ENCODE measurements at places on chromosomes 6 and 20.
A peak's percentile ranks its signal among the peaks of the same experiment; 100 is the strongest.

GRCh38 chr6:36949636-36950035, 4.9 kb upstream of the PI16 start:
- DNase-seq = no peak

DNA sequence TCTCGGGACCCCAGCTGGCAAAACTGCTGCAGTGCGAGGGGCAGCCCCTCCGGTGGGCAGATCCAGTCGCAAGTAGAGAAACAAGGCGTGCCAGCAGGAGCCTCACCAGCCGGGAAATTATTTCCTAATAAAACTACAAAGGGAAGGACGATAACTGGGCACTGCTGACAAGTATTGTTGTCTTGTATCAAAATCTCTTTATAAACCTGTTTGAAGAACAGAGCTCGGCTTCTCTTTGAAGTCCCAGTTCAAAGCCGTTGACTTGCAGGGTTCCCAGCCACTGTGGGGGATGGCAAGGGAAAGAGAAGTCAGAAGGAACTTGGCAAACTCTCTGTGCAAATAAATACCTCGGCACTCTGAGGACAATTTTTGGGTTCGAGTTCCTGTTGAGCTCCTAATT, 504.5 kb downstream of the CD83 start:
- DNase-seq = no peak

DNA sequence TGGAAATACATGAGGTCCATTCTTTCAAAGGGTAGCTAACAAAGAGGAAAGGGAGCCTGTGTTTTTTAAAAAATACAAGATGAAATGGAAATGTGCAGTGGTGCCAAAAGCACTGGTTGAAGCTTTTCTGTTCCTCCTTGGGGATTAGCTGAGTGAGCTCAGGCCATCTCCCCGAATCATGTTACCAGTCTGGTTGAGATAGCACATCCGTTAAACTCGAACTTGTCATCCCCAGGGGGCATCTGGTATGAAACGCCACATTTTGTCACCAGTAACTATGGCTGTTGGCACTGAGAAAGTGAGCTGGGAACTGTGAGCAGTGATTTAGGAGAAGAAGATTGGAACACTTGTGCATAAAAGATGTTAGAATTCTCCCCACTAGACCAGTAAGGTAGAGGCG, 196.2 kb downstream of the SAMD5 start:
- no peak for DNase-seq

GRCh38 chr6:22512686-22513427, 56.5 kb upstream of the HDGFL1 start:
- no peak for DNase-seq

DNA sequence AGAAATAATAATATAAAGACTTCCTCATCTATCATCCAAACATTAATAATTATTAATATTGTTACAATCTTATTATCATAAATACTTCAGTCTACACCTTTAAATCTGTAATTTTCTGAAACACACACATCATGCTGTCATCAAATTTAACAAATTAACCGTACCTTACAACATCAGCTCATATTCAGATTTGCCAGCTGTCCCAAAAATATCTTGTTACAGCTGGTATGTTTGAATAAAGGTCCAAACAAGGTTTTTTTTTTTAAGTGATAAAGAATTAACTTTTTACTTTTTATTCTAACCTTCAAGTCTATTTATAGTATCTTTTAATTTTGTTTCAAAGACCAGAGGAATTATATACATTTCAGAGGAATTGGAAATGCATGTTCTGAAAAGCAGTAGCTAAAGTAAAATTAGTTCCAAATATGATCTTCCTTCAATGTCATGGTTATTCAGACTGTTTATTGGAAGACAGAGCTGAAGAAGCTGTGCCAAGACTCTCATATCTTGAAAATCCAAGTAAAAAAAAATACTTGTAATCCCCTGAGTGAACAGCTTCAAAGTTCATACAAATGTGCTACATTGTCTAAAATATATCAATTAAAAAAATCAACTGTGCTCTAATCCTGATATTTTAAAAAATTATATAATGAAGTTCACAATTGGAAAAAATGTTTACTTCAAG, 161.7 kb upstream of the BMP5 start:
- DNase-seq = no peak

- no peak for DNase-seq
These were observed 116.6 kb downstream of the CRYBG1 start for GRCh38 chr6:106477146-106477545.

- peak; percentile 61 for DNase-seq
These were observed 395.1 kb downstream of the TFAP2B start for GRCh38 chr6:51213811-51214210.

DNA sequence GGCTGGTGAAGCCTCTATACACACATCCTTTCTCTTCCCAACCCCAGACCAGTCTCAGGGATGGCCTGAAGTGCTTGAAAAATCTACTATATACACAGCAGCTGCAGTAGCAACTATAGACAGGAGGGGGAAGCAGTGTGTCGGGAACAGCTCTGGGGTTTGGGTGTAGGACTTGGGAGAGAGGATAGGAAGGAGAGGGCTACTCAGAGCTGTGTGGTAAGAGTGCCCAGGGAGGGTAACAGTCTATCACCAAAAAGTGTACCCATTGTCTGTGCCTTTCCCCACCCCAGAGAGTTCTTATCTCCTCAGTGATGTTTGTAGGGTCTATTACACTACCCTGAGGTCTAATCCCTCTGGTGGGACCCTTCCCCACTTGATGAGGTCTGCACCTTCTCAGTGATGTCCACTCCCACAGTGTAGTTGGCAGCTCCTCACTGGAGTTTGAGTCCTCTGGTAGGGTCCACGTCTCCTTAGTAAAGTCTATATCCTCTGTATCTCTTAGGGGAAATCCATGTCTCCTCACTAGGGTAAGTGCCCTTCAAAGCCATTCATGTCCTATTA, 1.5 kb upstream of the GGT7 start:
- peak; percentile 92 for DNase-seq

DNA sequence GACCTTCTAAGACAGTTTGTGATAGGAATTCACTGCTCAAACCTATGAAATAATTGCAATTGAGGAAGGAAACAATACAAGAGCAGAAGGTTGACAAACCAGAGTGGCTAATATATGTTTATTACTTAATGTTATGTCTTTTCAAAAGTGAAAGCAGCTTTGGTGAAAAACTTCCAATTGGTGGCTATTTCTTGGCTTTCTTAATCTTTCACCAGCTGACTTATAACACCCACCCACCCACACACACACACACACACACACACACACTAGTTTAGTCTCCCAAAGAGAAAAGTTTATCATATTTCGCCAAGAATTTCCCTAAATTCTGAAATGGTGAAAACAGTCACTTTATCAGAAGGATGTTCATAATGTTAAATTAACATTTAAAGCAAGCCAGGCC, 583.5 kb downstream of the EYS start:
- no peak for DNase-seq

- no peak for DNase-seq
These were observed 1.5 kb downstream of the TREM2 start for GRCh38 chr6:41161380-41161779.

GRCh38 chr6:150345781-150346180, 23.0 kb upstream of the IYD start:
- DNase-seq = no peak

DNA sequence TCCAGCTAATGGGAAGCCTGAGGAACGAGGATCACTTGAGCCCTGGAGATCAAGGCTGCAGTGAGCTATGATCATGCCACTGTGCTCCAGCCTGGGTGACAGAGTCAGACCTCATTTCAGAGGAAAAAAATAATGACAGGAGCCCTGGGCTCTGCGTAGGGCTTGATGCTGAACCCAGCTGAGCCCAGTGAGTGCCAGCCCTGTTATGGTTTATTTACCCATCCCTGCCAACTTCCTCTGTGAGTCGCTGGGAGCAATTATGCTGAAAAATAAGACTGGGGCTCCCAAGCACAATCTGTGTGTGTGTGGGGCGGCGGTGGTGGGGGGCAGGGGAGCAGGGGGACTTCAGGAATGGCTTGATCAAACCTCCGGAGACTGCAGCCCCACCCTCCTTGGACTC, 75.9 kb upstream of the PMEPA1 start:
- no peak for DNase-seq

DNA sequence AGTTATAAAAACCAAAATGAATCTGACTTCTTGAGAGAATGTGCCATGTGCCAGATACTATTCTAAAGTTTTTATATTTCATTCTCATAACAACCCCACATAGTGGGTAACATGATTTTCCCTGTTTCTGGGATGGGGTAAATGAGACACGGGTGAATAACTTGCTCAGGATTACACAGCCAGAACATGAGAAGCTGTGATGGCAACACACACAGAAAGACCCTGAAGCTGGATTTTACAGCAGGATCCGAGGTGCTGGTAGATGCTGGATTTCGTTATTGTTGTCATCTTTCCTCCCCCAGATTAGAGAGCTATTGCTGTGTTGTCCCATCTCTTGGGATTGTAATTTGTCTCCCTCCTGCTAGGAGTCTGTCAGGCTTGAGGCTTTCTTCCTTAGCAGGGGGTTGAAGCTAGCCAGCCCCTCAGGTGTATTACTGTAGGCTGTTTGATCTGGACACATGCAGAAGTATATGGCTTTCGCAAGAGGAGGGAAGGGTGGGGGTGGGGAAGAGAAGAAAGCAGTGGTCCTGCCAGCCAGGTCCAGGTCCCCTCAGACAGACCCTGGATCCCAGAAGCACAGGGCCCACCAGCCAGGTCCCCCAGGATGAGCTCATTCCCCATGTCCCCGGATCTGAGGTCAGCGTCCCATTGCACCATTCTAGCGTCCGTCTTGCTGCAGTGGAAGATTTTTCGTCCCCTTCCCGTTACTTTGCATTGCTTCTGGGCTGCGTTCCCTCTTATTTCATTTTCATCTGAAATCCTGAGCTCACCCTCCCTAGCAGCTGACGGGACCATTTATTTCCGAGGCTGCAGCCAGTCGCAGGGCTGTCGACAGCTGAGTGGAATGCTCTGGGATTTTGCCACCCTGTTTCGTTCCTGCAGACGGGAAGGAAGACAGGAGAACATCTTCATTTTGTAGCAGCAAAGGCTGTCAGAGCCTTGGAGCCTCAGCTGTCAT, 7.3 kb upstream of the KCNG1 start:
- DNase-seq = peak; percentile 57

DNA sequence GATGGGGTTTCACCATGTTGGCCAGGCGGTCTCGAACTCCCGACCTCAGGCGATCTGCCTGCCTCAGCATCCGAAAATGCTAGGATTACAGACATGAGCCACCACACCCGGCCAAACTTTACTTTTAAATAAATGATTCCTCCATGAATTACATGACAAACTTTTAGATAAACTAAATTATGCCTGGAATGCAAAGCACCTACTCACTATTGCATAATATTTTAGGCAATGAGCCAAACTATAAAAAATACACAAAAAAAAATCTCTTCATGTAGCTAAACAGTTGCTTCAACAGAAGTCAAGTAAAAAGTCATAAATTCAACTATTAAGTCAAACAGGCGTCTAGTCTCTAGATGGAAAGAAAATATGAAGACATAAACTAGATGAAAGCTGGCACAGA, 56.5 kb downstream of the PTPRK start:
- DNase-seq = no peak

- DNase-seq = no peak
These were observed 11.5 kb upstream of the SSR1 start for GRCh38 chr6:7324520-7324919.

DNA sequence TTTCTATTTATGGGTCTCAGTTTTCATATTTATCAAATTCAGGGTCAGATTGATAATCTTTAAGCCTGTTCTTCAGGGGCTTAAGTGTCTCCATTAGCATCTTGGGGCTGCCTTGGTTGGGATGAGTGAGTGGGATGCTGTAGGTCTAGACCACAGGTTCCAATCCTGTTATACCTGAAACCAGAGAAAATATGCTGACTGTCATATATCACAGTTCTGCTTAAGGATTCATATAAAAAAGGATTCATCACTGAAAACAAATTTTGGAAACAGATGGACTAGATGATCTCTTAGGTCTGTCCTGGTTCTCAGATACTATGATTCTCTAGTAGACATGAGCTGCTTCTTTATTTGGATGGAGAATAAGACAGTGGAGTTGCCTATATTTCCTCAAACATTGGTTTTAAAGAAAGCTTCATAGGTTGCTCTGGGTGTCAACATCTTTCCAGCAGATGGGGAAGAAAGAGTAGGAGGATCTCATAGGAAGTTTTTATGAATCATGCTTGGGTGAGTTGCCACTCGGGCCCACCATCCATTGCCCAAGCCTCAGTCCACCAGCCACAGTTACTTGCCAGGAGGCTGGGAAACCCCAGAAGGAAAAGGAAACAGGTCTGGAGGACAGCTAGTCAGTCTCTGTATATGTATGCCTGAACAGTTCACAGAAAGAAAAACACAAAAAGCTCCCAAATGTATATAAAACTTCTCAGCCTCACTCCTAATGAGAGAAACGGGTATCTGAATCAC, 42.9 kb upstream of the MAP7 start:
- DNase-seq = no peak

GRCh38 chr6:40108736-40109135, 174.5 kb upstream of the MOCS1 start:
- no peak for DNase-seq

GRCh38 chr20:57904314-57905105, 194.7 kb upstream of the PMEPA1 start:
- DNase-seq = no peak

DNA sequence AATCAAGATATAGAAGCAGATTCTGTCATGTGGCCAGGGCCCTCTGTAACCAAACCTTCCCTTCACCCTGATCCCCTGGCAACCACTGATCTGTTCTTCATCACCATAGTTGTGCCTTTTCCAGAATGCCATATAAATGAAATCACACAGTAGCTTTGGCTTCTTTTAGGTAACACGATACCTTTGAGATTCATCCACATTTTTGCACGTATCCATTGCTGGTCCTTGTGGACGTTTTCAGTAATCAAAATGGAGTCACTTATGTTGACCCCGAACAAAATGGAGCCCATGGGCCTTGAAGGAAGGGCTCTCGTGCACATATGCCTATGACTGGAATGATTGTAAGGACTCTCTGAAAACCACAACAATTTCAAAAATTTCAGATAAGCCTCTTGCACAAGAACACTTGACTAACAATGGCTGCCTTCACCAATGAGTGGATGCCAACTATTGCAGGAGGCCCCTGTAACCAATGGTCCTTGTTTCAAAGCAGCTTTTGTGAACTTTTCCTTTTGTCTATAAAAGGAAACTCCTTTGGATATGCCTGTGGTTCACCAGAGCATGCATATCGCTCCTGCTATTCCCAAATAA, 84.3 kb upstream of the RALY start:
- peak; percentile 83 for DNase-seq

- no peak for DNase-seq
These were observed 234.9 kb downstream of the BCKDHB start for GRCh38 chr6:80341330-80341729.

DNA sequence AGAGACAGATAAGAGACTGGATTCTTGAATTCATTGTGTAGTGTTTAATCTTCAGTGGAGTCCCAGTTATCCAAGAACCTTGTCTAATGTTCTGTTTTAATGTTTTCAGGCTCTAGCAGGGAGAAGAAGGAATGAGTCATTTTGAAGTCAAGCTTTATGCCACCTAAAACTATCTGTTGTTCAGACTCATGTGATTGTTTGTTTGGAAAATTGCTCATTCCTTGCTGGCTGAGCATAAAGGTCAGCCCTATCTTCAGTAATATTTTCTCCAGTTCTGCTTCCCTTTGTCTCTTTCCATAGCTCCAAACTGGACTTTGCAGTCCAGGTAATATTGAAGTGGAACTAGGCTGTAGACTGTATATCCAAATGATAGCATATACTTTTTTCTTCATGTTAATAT, 34.2 kb downstream of the CLVS2 start:
- no peak for DNase-seq

Measured in islet precursor cell (in vitro differentiated cells).